Stimulated activated CD4-positive, alpha-beta T cell treated with anti-CD3 and anti-CD28 coated beads, Interleukin-15, amount 100 ng/mL, for 24 hours (primary cell): ENCODE measurements at places on chromosomes 5 and 9.
A peak's percentile ranks its signal among the peaks of the same experiment; 100 is the strongest.

GRCh38 chr9:95273369-95274022, 44.0 kb downstream of the FANCC start:
- DNase-seq = no peak

DNA sequence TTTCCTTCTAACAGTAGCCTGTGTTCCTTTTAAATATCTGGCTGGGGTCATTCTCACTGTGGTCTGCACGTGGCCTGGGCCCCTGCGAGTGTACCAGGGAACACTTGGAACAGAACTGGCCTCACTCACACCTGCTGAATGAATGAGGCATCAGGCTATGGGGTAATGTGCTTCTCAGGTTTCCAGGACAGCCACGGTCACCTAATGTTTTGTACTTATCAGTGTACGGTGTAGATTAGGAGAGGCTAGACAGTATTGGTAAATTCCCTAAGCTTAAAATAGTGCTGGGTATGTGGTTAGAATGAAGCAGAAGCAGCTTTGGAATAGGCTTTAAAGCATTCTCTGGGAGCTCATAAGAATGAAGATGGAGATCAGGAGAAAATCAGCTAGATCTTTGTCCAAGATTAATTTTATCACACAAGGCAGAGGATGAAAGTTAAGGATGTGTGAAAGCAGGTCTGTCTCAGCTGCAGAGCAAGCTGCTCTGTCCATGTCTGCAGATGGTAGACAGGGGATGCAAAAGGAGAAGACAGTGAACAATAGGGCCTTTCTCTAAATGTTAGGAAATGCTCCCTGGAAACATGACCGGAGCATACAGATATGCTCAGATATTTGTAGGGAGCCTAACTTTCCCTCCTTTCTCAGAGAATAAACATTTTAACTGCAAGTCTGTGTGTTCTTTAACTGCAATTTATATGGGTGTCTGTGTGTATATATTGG, 267.5 kb downstream of the NR3C1 start:
- DNase-seq = no peak

- DNase-seq = peak; percentile 51
These were observed 210.6 kb downstream of the AUH start for GRCh38 chr9:91150998-91151717.

- DNase-seq = no peak
These were observed 262.1 kb upstream of the KLF4 start for GRCh38 chr9:107751567-107752210.

DNA sequence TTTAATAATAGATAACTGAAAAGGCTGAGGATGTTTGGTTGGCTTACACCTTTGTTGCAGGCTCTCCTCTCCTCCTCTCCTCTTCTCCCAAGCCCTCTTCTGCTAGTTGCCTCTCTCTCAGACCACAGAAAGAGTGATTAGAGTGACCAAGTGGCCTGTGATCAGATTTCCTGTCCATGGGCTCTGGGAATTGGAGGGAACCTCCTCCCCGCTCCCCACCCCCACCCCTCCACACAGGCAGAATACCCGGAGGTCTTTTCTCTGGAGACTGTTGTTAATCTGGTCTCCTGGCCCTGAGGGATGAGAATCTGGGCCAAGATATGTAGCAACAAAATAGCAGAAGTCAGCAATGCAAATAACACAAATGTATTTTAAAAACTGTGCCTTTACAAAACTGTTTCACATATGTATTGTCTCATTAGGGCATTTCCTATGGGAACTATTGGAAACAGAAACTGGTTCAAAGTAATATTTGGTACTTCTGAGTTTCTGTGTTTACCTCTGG, 361.3 kb downstream of the NR2F1-AS1 start:
- DNase-seq = no peak

DNA sequence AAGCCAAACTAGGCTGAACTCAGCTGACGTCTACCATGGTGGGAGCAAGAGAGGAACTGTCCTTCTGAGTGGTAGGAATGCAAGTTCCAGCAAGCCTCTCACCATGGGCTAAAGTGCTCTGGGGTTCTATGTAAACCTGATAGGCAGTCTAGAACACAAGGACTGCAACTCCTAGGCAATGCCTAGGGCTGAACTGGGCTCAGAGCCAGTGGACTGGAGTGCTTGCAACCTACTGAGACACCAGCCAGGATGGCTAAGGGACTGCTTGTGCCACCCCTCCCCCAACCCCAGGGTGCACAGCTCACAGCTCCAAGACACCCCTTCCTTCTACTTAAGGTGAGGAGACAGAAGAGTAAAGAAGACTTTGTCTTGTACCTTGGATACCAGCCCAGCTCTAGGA, 12.1 kb upstream of the RCL1 start:
- no peak for DNase-seq

DNA sequence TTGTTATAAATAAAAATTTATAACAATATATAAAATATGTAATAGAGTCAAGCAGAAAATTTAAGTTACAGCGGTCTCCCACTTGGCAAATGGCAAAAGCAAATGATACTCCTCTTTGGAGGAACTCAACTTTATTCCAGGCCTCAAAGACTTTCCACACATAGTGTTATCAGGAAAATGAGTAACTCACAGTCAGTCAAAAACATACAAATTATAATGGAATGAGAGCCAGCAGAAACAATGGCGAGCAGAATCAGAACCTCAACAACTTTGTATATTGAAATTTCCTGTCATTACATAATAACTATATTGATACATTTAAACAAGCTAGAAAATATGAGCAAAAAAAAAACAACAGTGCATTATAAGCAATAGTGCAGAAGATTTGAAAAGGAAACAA, 45.2 kb downstream of the ABLIM3 start:
- DNase-seq = no peak

DNA sequence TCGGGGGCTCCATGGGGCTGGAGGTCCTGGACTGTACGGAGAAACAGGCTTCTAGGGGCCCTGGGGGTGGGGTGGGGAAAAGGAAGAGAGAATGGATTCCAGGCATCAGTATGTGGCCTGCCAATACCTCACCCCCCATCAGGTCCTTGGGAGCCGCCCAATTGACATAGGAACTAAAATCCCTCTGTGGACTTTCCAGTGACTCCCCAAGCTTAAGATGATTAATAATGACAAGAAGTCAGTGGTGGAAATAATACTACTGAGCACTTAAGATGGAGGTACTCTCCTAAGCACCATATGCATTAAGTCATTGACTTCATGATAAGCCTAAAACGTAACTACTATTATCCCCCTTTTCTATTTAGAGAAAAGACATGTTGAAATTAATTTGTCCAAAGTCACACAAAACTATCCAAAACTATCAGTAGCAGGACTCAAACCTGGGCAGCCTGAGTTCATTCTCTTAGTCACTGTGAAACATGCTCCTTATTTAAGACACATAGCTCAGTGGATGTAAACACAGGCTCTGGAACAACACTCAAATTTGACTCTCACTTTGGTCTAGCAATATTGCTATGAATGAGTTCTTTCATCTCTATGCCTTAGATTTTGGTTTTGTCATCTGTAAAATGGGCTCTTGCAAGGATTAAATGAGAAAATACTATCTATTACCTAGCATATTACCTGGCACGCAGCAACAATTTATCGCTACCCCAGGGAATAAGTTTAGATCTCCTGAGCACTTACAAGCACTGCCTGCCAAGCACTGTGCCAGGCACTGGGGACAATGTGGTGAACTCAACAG, 9.5 kb downstream of the SPRY4 start:
- no peak for DNase-seq

- DNase-seq = no peak
These were observed 69.6 kb downstream of the SLC28A3 start for GRCh38 chr9:84270847-84271530.
